Activated T-helper 2 cell treated with anti-CD3 and anti-CD28 coated beads, Interferon-gamma antibody, Interleukin-2, Interleukin-4, amounts not matched to agents 10 μg/mL and 5 μg/mL and 100 μg/mL, durations not matched to agents 14 hours and 24 hours and 36 hours (primary cell): ENCODE measurements at places on chromosomes 13 and 19. TPM values are rescaled to one million over a fixed set of nuclear protein-coding genes. Genes with fewer than 3 reads are reported as not detected.

DNA sequence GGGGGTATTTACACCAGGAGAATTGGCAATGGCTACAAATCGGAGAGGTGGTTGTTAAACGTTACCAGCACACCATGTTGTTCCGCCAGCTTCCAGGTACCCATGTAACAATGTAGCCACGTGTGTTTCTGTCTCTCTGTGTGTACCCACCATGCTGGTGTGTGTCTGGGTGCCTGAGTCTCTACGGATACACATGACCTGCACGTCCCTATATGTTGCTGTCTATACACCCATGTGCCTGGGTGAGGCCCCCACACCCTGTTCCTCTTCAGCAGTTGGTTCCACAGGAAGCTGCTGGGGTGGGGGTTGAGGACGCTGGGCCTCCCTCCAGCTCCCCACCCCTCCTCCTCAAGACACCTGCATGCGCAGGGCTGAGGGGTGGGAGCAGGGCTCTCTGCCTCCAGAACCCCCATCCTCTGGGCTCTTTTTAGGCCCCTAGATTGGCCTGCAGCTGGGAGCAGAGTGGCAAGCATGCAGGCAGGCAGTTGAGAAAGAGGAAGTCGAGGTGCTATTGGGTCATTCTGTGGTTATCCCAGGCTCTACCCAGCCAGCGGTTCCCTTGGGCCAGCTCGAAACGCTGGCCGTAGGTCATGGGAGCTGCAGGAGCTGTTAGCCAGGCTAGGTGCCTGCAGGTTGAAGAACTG lies at the start of gene ARHGEF18:
ARHGEF18 (plus strand) TSS at position 351 of the 644 bp plus-strand sequence. CDS start 13,954 bp downstream, outside the sequence.
- H3K4me1 ChIP-seq, result peaks cover 44% of the 10 kb centered on the region
- peak within 1 kb of the TSS; percentile 84 for H3K4me3 ChIP-seq
- no peaks in the 10 kb centered on the region for H3K27me3 ChIP-seq
- H3K36me3 ChIP-seq, result peaks cover 10% of the 10 kb centered on the region
- peak; percentile 51 for DNase-seq
- H3K27ac ChIP-seq, result peak within 1 kb of the TSS; percentile 88

DNA sequence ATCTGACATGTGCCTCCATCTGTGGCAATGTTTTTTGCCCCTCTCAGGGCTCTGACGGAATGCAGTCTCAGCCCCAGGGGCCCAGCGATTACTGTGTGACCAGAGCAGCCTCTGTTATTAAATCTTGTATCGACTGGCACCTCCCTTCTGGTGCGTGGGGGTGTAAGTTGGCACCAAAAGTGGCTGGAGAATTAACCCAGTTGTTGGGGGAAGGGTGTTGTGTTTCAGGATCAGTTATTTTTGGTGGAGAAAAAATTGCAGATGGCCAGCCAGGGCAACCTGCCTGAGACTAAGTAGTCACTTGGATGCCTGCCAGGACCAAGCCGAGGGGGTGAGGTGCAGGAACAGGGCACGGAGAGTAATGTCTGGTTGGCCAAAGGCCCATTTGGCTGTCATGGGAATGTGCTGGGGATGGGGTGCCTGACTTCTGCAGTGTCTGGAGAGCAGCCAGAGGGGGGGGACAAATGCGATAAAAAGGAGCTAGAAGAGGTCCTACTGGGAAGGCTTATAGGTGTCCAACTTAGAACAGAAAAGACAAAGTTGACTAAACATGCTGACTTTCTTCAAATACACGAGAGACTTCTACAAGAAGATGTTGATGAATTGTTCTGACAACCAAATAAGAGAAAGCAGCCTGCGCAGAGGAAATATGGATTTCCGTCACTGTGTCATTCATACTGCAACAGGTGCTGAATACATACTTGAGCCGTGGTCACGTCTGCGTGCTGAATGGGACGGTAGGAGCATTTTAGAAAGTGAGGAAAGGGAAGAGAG lies 69.8 kb downstream of the SIAH3 start:
- H3K27me3 ChIP-seq, result no peaks in the 10 kb centered on the region
- H3K4me3 ChIP-seq, result no peak overlapping the region
- no peak for DNase-seq

The ATP4A gene
- total RNA-seq, result not detected in 2 replicates

The DHDH gene
- 0.67 TPM in 1 of 2 replicates, not detected in the other for total RNA-seq

- no peaks in the 10 kb centered on the region for H3K36me3 ChIP-seq
- H3K4me1 ChIP-seq, result peaks cover 10% of the 10 kb centered on the region
- no peak for DNase-seq
- no peak overlapping the region for H3K4me3 ChIP-seq
Observed at GRCh38 chr13:27269114-27269665, 1.4 kb upstream of the RASL11A start.

DNA sequence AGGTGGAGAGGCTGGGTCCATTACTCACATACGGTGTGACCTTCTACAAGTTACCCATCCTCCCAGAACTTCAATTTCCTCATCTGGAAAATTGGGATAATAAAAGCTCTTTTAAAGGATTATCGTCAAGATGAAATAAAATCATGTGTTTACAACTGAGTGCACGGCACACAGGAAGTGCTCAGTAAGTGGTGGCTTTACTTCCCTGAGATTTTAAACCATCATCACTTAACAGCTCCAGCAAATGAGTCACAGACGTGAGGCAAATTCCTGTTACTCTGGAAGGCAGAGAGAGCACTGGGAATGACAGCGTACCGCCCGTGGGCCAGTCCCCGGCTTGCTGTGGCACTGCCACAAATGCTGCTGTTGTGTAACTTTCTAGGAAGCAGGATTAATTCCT lies 64.1 kb downstream of the MRPL57 start:
- peaks cover 10% of the 10 kb centered on the region for H3K27me3 ChIP-seq
- DNase-seq, result no peak
- no peak overlapping the region for H3K4me3 ChIP-seq

DNA sequence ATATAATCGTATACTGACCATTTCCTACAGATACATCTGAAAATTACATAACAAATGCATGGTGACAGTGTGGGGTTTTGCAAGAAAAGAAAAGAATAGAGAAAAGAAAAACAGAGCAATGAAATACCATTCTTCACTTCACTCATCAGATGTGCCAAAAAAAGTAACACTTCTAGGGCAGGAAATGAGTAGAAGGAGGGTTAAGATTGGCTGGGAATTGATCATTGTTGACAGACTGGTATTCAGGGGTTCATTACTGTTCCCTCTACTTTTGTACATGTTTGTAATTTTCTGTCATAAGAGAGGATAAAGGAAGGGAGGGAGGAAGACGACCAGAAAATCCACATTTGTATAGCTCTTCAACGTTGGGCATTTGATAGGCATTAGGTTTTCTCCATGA lies 31.5 kb downstream of the ABCC4 start:
- H3K4me1 ChIP-seq, result peaks cover 6% of the 10 kb centered on the region
- no peak overlapping the region for H3K27ac ChIP-seq
- H3K4me3 ChIP-seq, result no peak overlapping the region
- no peak for DNase-seq

DNA sequence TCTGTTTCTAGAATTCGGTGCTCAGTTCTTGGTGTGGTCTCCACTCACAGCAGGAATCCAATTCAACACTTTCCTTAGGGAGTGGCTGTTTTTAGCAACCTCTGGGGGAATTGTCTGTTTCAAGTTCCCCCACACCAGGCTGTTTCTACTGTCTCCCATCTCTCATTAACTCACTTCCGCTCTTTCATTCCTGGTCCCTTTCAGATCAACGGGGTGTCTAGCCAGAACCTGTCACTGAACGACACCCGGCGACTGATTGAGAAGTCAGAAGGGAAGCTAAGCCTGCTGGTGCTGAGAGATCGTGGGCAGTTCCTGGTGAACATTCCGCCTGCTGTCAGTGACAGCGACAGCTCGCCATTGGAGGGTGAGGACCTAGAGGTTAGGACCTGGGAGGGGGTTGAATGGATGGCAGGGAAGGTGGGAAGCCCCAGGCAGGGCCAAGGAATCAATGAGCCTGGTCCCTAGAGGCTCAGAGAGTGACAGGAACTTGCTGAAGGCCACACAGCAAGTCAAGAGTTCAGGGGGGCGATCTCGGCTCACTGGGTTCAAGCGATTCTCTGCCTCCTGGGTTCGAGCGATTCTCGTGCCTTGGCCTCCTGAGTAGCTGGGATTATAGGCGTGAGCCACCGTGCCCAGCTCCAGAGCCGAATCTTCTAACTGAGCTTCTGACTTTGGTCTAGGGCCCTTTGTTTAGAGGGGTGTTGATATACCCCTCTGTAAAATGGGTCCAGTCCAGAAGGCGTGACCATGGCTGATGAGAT lies 25.5 kb downstream of the TJP3 start:
- H3K4me3 ChIP-seq, result no peak overlapping the region
- no peak overlapping the region for H3K27ac ChIP-seq
- H3K36me3 ChIP-seq, result no peaks in the 10 kb centered on the region
- H3K4me1 ChIP-seq, result peaks cover 10% of the 10 kb centered on the region

DNA sequence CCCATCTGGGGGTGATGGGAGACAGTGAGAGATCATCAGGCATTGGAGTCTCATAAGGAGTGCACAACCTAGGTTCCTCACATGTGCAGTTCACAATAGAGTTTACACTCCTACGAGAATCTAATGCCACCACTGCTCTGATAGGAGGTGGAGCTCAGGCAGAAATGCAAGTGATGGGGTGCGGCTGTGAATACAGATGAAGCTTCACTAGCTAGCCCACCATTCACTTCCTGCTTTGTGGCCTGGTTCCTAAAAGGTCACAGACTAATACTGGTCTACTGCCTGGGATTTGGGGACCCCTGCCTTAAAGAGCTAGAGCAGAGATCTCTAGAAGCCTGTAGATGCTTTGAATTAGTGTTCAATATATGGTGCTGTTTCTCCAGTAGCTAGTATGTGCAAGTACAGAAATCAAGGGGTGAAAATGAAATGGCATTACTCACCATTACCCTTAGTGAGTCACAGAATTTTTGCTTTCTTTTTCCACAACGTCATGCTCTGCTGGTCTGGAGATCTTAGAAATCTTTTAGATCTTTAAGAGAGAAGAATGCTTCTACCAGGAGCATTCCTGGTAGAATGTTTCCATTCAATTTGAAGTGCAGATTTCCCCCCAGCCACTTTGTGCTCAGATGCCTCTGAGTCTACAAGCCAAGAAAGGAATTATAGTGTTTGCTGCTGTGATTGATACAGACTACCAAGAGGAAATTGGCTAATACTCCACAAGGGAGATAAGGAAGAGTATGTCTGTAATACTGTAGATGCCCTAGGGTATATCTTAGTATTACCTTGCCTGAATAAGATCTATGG lies 2301.2 kb downstream of the PCDH9 start:
- no peaks in the 10 kb centered on the region for H3K36me3 ChIP-seq
- H3K4me1 ChIP-seq, result no peaks in the 10 kb centered on the region
- H3K27me3 ChIP-seq, result no peaks in the 10 kb centered on the region
- no peak for DNase-seq
- H3K27ac ChIP-seq, result no peak overlapping the region
- no peak overlapping the region for H3K4me3 ChIP-seq

The KLF1 gene
- total RNA-seq, result 0.62 and 0.97 TPM in 2 replicates

The RAB20 gene
- total RNA-seq, result 2.8 and 4.0 TPM in 2 replicates

DNA sequence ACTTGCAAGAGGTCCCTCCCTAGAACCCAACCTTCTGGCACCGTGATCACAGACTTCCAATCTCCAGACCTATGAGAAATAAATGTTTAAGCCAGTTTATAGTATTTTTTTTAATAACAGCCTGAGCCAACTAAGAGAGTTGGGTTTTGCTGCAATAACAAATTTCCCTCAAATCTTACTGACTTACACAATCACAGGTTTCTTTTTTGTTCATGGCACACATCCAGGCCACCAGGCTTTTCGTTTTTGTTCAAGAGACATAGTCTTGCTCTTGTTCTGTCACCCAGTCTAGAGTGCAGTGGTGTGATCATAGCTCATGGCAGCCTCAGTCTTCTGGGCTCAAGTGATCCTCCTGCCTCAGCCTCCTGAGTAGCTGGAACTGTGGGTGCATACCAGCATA lies 2.0 kb upstream of the SELENOV start:
- no peak overlapping the region for H3K27ac ChIP-seq
- no peak for DNase-seq
- no peaks in the 10 kb centered on the region for H3K36me3 ChIP-seq

DNA sequence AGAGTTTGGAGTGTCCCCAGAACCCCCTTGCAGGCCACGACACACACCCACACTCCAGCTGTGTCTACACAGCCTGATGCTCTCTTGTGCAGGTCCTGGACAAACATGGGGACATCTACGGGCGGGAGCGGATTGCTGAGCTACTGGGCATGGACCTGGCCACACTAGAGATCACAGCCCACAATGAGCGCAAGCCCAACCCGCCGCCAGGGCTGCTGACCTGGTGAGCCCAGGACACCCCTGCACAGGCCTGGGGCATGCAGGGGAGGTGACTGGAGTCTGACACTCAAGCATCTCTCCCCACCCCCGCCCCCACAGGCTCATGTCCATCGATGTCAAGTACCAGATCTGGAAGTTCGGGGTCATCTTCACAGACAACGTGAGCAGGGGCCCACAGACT lies 39.9 kb downstream of the MAP4K1 start:
- no peak overlapping the region for H3K4me3 ChIP-seq
- no peak for DNase-seq
- no peaks in the 10 kb centered on the region for H3K27me3 ChIP-seq
- no peaks in the 10 kb centered on the region for H3K4me1 ChIP-seq

The KCNRG gene
- 0.53 and 0.75 TPM in 2 replicates for total RNA-seq

- H3K4me1 ChIP-seq, result peaks cover 16% of the 10 kb centered on the region
- no peaks in the 10 kb centered on the region for H3K27me3 ChIP-seq
- H3K27ac ChIP-seq, result no peak overlapping the region
Observed at GRCh38 chr13:32409561-32410421, 18.1 kb downstream of the N4BP2L1 start.

The RNF6 gene
- total RNA-seq, result 44.3 and 48.0 TPM in 2 replicates

- H3K4me3 ChIP-seq, result peak overlapping the region; percentile 88
- no peaks in the 10 kb centered on the region for H3K27me3 ChIP-seq
- H3K36me3 ChIP-seq, result peaks cover 27% of the 10 kb centered on the region
Observed at GRCh38 chr19:6392221-6393073, 517 bp downstream of the GTF2F1 start.

- DNase-seq, result no peak
- no peak overlapping the region for H3K4me3 ChIP-seq
- H3K4me1 ChIP-seq, result no peaks in the 10 kb centered on the region
- no peaks in the 10 kb centered on the region for H3K27me3 ChIP-seq
- H3K36me3 ChIP-seq, result no peaks in the 10 kb centered on the region
- no peak overlapping the region for H3K27ac ChIP-seq
Observed at GRCh38 chr13:88339271-88339741, 668.1 kb downstream of the SLITRK5 start.

DNA sequence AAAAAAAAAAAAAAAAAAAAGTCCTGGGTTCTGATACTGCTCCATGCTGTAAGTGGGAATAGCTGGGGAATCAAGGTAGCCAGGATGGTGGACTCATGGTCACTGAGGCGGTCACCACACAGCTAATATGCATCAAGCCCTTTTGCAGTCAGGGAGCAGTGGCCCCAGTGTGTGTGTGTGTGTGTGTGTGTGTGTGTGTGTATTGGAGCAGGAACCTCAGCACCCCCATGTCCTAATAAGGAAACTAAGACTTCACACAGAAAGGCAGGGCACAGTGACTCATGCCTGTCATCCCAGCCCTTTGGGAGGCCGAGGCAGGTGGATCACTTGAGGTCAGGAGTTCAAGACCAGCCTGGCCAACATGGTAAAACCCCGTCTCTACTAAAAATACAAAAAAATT lies 12.0 kb downstream of the B3GNT3 start:
- H3K27me3 ChIP-seq, result peaks cover 8% of the 10 kb centered on the region
- DNase-seq, result no peak
- peaks cover 11% of the 10 kb centered on the region for H3K4me1 ChIP-seq
- H3K4me3 ChIP-seq, result no peak overlapping the region
